ENCODE measurements at places on chromosomes 13 and 19.

DNA sequence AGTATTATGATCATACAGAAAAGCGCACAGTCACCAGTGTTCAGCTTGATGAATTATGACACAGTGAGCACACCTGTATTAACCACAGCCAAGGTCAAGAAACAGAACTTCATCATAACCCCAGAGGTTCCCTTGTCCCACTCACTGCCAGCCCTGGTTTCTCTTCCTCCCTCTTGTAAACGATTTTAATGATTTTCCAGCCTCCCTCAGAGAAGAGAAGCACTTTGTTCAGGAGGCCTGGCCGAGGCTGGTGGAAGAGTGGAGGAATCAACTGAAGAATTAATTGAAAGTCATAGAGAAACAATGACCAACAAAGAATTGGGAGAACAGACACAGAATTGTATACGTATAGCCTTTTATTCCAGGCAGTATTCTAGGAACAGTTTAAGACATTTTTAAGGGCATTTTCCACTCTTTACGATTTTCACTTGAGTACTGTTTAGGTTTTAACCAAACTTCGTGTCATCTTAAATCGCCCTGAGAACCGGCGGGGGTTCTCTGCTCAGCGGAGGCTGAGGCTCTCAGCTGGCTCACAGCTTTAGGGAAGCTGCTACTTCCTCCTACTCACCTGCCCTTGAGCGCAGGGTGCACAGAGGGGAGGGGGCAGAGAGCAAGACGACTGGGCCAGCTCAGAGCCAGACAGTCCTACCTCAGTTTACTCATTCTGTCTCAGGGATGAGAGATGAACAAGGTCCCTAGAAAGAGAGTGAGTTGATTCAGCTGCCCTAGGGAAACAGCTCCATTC, 108.6 kb downstream of the AKAP11 start:
- DNase-seq, result no peak

DNA sequence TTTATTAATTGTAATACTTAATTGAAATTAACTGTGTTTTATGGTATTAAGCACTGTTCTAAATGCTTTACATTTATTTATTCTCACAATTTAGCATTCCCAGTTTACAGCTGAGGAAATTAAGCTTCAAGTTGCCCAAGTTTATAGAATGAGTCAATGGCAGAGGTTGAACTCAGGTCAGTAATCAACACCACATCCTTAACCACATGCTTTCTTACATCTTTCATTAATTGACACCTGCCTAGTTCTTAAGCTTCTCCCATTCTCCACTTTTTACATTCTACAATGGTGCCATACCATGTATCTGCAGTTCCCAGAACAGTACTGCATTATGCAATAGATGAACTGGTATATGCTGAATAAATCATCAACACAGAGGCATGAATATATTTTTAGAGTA, 11.7 kb upstream of the RBM26 start:
- DNase-seq, result no peak

DNA sequence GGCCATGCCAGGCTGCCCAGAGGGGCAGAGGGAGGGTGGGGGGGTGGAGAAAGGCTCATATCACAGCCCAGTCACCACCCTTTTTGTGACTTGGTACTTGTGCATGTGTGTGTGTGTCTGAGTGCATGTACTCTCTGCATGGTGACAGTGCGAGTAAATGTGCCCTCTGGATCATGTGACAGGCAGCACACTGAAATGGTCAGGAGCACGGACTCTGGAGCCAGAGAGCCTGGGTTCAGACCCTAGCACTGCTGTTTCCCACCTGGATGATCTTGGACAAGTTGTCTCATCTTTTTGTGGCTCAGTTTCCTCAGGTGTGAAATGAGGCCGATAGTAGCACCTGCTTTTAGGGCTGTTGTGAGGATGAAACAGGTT, 2.0 kb downstream of the CIC start:
- no peak for DNase-seq

DNA sequence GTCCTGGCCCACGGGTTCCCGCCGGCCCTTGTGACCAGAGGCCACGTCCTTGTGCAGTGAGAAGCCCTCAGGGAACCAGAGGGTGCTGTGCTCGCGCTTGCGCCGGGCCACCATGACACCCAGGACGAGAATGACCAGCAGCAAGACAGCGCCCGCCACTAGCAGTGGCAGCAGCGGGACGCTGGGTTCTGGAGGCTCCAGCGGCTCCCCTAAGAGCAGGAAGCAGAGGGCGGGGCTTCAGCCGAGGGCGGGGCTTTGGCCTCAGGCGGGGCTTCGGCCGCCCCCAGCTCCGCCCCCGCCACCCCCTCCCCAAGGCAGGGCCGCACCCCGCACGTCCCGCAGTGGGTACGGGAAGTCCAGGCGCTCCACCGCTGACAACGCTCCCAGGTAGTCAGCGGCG, 30.4 kb downstream of the NOTCH3 start:
- DNase-seq, result no peak

- peak; percentile 53 for DNase-seq
Measured at GRCh38 chr19:16327911-16328823, 3.5 kb downstream of the KLF2 start.

DNA sequence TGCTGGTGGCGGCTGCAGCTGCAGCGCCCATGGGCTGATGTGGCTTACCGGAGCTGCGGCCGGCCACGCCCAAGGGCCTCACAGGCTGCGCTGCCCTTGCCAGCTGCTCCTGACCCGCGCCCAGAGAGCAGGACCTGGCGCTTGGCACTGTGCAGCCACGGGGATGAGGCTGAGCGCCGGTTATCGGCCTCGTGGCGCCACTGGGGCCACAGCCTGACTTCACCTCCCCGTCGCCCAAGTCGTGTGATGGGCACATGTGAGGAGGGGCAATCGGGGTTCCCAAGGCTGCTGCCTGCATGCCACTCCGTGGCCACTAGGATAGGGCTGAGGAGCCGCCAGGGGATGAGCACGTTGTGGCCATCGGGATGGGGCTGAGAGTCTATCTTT, 77.2 kb upstream of the PABPC3 start:
- no peak for DNase-seq

DNA sequence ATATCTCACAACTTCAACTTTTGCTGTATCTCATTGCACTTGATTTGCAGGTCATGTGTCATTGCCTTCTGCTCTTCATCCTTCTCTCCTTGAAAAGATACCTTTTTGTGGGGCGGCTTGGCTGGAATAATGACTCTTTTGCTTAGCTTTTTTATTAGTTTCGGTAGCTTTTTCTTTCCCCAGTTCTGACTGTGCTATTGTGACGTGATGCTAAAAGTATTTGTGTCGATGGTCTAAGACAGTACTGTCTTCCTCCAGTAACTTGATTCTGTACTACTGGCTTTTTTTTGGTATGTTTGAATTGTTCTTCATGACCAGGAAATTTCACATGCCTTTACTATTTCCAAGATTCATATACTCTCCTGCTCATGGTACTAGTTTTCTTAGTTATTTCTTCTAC, 63.1 kb downstream of the SLITRK1 start:
- no peak for DNase-seq

DNA sequence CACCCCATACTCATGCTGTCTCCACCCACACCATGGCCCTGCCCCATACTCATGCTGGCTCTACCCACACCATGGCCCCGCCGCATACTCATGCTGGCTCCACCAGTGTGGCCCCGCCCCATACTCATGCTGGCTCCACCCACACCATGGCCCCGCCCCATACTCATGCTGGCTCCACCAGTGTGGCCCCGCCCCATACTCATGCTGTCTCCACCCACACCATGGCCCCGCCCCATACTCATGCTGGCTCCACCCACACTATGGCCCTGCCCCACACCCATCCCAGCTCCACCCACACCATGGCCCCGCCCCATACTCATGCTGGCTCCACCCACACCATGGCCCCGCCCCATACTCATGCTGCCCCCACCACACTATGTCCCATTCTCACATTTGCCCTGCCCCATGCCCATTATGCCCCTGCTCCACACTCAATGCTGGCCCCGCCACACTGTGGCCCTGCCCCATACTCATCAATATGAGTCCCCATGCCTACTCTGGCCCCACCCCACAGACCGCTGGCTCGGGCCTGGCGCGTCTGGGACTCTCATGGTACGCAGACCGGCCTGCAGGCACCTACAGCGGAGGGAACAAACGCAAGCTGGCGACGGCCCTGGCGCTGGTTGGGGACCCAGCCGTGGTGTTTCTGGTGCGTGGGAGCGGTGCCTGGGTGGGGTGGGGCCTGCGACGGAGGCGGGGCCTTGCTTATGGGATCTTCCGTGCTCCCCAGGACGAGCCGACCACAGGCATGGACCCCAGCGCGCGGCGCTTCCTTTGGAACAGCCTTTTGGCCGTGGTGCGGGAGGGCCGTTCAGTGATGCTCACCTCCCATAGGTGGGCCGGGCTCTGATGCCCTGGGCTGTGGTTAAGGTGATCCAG, 3.7 kb upstream of the ARHGAP45 start:
- DNase-seq, result peak; percentile 67

GRCh38 chr19:55147545-55148251, 1.3 kb downstream of the TNNT1 start:
- DNase-seq, result no peak

GRCh38 chr13:76836311-76836710, 49.9 kb downstream of the KCTD12 start:
- DNase-seq, result no peak

GRCh38 chr19:3017923-3018322, 11.2 kb downstream of the TLE2 start:
- no peak for DNase-seq

DNA sequence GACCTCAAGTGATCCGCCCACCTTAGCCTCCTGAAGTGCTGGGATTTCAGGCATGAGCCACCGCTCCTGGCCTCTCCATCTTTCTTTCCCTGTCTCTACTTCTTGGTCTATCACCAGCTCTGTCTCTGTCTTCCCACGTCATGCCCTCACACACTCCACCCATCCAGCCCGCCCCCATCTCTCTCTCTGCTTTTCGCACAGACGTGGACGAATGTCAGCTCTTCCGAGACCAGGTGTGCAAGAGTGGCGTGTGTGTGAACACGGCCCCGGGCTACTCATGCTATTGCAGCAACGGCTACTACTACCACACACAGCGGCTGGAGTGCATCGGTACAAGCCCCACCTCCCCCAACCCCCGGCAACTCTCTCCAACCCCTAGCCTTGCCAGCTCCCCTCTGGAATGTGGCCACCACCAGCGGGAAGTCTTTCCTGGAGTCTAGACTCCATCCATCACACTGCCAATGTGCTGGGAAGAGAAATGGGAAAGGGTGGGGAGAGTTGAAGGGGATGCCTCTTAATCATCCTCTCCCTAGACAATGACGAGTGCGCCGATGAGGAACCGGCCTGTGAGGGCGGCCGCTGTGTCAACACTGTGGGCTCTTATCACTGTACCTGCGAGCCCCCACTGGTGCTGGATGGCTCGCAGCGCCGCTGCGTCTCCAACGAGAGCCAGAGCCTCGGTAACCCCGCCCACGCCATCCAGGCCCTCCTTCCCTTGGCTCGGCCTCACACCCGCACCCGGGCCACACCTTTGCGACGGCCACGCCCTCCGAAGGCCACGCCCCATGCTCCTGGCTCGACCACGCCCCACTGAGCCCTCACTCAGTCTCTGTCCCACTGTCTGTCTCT, 22.5 kb downstream of the LTBP4 start:
- no peak for DNase-seq

- no peak for DNase-seq
Measured at GRCh38 chr19:19110410-19111135, 27.7 kb downstream of the TMEM161A start.

GRCh38 chr13:62544928-62545327, 1129.3 kb upstream of the PCDH20 start:
- no peak for DNase-seq

DNA sequence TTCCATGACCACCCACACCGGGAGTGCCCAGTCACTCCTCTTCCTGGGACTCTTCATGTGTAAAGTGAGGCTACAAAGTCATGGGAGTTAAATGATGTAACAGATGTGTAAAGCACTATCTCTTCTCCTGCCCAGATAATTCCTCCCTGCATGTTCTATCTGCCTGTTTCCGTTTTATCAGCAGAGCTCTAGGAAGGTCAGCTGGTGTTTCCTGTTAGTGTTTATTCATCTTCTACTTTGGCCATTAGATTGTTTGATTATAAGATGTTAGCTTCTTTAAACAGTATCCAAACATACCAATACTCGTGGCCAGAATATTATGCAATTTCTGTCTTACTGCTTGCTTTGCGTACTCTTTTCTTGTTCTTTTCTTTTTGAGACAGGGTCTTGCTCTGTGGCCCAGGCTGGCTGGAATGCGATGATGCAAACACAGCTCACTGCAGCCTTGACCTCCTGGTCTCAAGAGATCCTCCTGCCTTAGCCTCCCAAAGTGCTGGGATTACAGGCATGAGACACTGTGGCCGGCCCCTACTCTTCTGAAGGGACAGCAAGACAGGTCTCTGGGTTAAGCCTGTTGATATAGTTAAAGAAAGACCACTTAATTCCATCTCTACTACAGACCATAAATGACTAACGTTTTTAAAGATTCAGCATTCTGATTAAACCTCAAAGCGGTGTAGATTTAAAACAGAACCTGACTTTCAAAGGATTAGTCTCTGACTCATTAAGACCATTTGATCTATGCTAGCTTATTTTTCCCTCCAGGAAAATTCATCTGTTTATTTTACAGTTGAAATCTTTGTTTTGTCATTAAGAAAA, 97.4 kb upstream of the AKAP11 start:
- DNase-seq, result no peak

DNA sequence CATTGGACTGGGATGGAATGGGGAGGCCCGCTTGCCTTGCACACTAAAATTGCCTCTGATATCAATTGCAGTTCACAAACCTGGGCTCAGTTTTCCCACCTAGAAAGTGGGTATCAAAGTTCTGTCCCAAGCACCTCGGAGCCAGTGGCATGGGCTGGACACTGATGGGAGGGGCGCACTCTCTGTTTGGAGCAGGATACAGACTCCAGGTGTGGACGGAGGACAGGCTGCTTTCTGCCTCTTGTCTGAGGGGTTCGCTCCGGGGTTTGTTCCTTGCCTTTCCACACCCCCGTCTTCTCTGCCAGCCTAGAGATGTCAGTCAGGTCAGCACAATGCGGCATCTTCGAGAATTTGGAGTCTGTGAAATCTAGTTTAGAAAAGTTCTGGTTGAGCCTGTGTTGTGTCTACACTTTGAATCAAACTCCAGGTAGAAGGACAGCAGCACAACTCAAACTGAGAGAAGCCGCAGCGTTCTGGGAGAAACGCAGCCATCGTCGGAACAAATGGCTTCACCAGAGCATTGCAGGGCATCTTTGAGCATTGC, 141.9 kb downstream of the TEX29 start:
- DNase-seq, result no peak

Data from T-cell (primary cell).